ENCODE measurements at places on chromosomes 2 and 18. TPM values are rescaled to one million over a fixed set of nuclear protein-coding genes. Genes with fewer than 3 reads are reported as not detected.

CCDC148 gene
- not detected for total RNA-seq

CIAO1 gene
- total RNA-seq, result 55.4 TPM

ONECUT2 gene
- total RNA-seq, result not detected

FSIP2 gene
- 0.96 TPM for total RNA-seq

POTEC gene
- total RNA-seq, result not detected
